ENCODE measurements at places on chromosomes 12 and 14.

DNA sequence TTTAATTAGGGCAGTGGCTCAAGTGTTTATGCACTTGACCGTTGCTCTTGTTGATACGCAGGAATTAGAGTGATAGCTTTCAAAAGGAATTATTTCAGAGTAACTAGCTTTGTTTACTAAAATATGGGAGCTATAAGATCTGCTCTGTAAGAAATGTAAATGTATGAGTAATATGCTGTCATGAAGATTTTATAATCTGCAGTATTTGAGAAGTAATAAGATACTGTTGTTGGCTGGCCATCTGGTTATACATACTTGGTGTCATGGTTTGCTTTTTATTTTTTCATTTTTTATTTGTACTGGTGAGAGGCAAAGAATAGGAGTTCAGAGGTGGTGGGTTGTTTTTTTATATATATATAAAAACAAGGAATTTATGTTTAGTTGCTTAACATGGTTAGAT, 58.5 kb downstream of the PLXNC1 start:
- no peak for DNase-seq

DNA sequence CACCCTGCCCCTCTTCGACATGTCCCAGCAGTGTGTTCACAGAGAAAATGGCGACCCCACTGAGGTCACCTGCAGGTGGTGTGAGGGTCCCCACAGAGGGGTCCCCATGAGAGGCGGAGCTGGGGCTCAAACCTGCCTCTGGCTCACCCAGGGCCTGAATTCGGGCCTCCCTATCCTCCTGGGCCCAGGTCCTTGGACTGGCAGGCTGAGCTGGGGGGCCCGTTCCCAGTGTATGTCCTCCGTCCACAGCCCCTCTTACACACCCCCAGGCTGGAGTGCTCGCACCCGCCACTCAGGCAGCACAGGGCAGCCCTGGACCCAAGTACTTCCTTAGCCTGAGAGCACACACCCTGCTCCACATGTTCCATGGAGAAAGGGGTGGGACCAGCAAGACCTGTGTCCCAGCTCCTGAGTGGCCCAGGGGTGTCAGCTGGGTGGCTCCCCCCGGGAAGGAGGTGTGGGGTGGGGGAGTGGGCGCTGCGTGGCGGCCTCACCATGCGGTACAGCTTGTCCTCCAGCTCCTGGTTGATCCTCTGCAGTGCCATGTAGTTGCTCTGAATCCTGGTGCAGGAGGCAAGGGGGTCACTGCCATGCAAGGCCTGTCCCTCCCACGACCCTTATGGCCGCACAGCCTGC, 42.6 kb downstream of the BEGAIN start:
- no peak for DNase-seq

- DNase-seq = no peak
Observed at GRCh38 chr12:123398177-123398549, 14.2 kb downstream of the KMT5A start.

DNA sequence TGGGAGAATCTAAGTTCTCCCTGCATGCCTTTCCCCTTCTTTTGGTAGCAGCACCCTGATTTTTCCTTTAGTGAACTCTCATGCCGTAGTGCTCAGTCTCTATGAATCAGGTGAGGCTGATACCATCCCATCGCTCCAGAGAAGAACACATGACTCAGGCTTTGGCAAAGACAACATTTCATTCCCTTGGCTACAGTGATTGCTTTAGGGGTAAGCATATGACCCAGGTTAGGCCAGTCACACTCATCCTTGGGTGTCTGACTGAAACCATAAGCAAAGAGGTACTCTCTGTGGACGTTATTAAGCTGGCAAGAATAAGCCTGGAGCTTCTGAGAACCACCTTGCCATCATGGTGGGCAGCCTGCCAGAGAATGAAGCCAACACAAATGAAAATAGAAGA, 141.8 kb downstream of the MYRFL start:
- DNase-seq = no peak

GRCh38 chr14:60705100-60705499, 19.1 kb downstream of the SIX4 start:
- DNase-seq = no peak

DNA sequence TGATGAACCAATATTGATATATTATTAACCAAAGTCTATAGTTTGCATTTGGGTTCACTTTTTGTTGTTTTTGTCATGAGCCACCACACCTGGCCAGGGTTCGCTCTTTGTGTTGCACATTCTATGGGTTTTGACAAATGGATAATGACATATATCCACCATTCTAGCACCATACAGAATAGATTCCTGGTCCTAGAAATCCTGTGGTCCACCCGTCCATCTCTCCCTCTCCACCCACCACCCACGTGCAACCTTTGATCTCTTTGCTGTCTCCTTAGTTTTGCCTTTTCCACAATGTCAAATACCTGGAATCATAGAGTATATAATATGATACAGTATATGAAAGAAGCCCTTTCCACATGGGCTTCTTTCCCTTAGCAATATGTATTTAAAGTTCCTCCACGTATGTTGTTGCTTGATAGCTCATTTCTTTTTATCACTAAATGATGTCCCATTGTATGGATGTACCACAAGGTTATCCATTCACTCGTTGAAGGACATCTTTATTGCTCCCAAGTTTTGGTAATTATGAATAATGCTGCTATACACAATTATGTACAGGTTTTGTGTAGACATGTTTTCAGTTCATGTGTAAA, 7.4 kb downstream of the RPL6 start:
- no peak for DNase-seq

GRCh38 chr12:70660620-70661219, 23.5 kb upstream of the PTPRB start:
- DNase-seq = no peak

GRCh38 chr12:118357257-118358007, 15.3 kb downstream of the TAOK3 start:
- DNase-seq = peak; percentile 13

DNA sequence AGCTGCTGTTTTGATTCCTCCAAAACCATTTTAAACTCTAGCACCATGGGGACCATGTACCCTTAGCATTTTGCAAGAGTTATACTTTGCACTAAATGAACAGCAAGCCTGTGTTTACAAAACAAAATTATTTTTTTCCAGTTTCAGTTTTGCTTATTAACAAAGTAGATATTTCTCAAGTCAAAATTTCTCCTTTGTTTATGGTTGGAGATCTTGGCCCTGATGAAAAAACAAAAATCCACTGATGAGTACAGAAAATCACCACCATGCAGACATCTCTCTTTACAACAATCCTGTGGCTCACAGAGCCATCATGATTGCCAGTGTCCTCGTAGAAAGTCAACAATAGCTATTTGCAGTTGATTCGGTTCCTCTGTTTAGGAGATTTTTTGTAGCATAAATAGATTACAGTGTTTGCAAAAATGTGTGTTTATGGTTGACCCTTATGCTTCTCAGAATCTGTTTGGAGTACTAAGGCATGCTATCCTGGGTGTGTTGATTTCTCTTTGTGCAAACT, 201.1 kb upstream of the NUDT4 start:
- no peak for DNase-seq

DNA sequence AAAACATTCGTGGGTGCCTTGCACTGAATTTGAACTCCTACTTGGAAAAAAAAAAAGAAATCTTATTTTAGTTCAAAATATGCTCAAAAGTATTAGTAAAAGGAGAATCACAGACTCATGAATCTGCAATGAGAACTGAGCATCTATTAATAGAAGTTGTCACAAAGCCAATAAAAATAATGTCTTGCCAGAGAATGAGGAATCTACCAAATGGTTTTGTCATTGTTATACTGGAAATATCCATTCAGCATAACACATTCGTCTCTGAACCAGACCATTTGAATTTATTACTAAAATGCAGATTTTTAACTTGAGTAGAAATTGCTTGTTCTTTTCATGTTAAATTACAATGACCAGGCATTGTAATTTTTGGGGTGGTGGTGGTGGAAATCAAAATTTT, 11.6 kb upstream of the PTPRB start:
- DNase-seq = no peak

DNA sequence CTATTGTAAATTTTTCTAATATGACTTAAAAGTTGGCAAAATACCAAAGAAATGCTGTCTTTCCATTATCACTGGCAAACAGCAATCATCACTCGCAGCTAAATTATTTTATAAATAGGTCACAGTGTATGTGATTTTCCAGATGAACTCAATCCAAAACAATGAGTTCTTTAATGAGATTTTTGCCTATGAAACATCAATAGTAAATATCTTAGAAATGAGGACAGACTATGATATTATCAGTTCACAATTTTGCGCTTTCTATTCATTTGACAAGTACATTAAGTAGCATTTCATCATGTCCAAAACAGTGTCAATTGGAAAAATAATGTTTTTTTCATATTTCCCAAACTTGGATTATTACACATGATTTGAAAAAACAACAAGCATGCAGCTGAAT, 65.7 kb downstream of the PIK3C2G start:
- DNase-seq = no peak

DNA sequence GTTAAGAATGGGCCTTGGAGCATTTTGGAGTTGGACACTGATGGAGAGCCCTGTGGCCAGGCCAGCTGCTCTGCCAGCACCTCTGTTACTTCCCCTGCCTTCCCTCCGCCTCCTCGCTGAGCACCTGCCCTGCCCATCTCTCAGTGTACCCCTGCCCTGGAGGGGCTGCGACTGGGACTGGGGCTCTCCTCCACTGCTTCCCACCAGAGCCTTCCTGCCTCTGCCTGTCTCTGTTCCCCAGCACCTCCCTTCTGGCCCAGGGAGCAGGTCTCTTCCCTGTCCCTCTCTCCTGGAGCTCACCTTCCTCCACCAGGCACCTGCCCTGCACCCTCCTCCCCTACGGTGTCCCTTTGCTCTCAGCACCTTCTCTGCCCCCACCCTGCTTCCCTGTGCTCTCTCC, 62.1 kb downstream of the WDR20 start:
- DNase-seq = no peak

DNA sequence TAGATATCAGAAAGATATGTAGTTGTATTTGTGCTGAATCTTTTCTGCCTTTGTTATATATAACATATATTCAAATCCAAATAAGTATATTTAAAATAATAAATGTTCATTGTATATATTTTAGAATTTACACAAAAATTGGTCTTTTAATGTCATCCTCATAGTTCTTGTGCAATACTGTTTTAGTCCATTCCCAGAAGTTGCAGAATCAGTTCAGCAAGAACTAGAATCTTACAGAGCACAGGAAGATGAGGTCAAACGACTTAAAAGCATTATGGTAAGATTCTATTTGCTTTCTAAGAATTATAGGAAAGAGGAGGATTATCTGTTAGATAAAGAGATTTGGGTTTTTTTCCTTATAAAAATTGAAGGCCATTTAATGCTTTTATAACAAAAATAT, 51.0 kb downstream of the SCFD1 start:
- no peak for DNase-seq

DNA sequence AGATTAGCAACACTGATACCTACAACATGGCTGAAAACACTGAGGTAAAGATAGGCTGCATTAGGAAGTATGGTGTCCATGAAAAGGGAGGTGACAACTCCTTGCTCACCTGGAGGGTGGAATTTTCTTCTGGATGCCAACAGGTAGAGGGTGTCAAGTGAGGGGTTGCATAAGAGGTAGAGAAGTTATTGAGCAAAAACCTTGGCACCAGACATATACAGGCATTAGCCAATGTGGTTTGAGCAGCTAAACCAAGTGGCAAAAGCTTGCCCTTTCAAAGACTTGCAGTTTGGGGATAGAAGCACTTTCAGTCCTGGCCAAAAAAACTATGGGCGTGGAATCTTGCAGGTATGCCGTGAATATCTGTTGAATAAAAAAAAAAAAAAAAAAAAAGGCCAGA, 3.8 kb downstream of the RITA1 start:
- DNase-seq = no peak

DNA sequence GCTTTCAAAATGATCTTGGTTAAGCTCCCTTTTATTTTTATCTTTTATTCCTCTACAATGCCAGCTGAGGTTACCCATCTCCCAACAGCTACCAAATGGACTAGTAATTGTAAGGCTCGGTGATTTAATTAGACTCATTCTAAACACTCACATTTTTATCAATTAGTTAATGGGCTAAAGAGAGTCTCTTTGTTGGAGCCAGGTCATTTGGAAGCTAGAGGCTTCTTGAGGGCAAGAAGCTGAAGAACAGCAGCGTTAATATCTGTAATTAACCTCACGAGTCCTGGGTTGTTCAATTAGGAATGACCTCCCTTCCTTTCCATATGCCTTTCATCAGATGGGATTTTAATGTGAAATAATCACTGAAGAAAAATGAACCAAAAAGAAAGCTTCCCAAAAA, 56.9 kb downstream of the OTX2 start:
- DNase-seq = no peak

DNA sequence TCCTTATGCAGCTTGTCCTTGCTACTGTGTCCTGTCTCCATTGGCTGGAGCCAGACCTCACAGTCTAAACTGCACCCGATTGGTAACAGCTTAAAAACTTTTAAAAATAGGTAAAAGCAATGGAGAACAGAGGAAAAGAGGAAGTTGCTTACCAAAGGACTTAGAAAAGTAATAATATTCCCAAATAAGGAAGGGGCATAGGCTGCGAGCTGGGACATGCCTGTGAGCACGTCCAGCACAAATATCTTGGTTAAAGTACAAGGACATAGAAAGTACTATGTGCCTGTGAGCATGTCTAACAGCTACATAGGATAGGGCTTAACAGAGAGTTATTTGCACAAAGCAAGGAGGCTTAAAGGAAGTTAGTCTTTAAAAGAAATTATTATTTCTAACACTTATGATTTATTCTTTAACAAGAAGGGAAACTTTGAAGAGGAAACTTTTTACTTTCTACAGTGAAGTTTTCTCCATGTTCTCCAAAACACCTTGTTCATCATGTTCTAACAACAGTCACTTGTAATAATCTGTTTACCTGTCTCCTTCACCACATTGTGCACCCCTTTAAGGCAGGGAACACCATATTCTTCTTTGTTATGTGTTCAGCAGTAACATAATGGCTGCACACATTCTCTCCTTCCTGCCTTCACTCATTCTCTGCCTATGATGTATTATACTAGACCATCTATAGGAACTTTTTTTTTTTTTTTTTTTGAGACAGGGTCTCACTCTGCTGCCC, 9.8 kb upstream of the UBE2N start:
- DNase-seq = no peak

DNA sequence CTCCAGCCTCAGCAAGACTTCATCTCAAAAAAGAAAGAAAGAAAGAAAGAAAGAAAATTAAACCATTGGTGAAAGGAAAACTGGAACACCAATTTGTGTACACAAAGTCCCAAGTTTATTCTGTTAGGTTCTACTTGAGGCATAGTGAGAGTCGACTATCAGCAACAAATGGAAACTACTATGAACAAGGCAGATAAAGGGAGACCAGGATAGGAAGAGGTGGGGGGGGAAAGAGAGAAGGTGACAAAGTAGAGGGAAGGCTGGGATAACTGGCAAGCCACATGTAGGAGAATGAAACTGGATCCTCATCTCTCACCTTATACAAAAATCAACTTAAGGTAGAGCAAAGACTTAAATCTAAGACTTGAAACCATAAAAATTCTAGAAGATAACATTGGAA, 25.6 kb downstream of the TFCP2 start:
- no peak for DNase-seq

GRCh38 chr12:21566907-21567394, 37.7 kb downstream of the GYS2 start:
- no peak for DNase-seq

DNA sequence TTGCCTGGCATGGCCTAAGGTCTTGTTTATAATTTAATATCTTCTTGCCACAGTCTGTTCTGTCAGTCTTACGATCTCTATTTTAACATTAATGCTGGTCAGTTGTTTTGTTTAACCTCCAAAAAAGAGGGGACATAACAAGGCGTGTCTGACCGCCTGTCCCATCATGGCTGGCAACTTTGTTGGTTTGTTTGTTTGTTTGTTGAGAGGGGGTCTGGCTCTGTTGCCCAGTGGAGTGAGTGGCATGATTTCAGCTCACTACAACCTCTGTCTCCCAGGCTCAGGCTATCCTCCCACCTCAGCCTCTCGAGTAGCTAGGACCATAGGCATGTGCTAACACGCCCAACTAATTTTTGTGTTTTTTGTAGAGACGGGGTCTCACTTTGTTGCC, 36.1 kb upstream of the ITPR2 start:
- no peak for DNase-seq

Measured in stimulated activated CD8-positive, alpha-beta memory T cell treated with anti-CD3 and anti-CD28 coated beads, Interleukin-4, amount 100 ng/mL, for 4 hours (primary cell).